Astrocyte of the spinal cord (primary cell): ENCODE measurements at places on chromosomes 7 and 10.

GRCh38 chr10:104333728-104334373 is 4.4 kb downstream of the ITPRIP start:
- DNase-seq = peak; percentile 18

DNA sequence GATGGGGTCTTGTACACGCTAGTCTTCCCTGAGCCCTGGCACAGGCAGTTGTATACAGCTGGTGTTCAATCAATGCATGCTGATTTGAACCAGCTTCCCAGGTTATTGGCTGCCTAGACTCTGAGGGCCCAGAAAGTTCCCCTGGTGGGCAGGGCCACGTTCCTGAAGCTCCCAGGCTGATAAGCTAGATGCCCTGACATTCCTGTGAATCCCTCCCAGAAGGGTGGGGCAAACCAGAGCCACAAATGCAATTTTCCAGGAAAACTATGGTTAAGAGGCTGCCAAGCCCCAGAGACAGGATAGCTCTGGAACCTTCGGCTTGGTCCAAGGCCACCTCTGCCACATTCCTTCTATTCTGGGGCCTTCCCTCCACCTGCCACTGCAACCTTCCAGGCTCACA is 78.2 kb downstream of the FAM53B start:
- no peak for DNase-seq

DNA sequence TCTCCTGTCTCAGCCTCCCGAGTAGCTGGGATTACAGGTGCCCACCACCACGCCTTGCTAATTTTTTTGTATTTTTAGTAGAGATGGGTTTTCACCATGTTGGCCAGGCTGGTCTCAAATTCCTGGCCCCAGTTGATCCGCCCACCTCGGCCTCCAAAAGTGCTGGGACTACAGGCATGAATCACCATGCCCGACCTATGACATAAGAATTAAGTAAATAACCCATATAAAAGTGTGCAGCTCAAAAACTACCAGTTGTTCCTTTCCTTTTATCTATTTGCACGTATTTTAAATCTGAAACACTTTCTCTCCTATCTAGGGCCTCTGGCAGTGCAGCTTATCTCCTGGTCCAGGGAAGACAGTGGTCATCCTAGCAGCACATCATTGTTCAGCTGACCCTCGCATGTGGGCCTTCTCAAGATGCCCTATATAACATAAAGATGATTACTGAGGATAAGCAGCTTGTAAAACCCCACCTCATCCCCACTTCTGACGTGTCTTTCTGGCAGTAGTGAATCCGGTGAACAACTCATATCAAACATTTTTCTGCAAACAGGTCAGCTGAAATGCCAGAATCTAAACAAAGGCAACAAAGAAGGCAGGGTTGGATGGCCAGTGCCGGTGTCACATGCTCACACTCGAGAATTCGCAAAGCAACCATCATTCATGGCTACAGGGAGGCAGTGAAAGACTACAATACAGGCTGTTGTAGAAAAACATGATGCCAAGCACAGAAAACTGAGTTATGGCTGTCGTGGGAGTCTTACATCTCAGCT is 36.0 kb upstream of the KCNIP2 start:
- peak; percentile 80 for DNase-seq

- peak; percentile 63 for DNase-seq
Measured at GRCh38 chr10:125146791-125147579, 13.4 kb downstream of the CTBP2 start.

- DNase-seq = peak; percentile 16
Measured at GRCh38 chr10:16545116-16545736, 23.5 kb upstream of the C1QL3 start.

DNA sequence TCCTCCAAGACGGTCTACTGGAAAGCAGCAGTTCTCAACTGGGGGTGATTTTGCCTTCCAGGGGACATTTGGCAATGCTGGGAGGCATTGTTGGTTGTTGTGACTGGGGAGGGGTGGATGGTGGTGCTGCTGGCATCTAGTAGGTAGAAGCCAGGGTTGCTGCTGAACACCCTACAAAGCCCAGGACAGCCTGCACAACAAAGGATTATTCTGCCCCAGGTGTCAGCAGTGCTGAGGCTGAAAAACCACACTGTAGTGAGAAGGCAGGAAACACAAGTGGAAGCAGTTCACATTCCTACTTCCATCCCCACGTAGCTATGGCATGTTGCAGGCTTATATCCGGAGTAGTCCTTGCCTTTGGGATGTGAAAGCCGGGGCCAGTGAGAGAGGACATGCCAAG is 86.9 kb downstream of the AOAH start:
- no peak for DNase-seq

DNA sequence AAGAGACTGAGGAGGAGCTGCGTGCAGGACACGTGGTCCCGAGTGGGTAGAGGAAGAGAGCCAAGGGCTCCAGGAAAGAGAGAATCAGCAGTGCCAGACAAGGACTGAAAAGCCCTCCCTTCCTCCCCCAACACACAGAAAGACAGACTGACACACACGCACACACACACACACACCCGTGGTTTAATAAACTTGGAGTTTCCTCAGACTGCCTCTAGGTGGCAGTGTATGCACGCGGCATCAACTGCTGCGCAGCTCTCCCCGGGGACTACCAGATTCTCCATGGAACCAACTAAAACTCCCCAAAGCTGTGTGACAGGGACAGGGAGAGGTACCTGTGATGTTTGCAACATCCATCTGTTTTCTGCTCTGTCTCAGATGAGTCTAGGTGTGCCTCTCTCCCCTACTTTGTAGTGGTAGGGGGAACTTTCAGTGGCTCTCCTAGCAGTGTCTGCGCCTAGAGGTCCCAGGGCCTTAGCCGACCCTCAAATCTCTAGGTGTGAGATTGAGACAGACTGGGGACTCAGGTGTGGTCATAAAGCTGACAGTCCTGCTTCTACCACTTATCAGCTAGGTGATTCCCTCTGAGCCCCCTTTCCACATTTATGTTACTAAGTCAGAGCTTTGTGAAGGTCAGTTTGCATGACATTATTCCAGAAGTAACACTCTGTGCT is 9.3 kb upstream of the TSPAN14 start:
- DNase-seq = peak; percentile 79

DNA sequence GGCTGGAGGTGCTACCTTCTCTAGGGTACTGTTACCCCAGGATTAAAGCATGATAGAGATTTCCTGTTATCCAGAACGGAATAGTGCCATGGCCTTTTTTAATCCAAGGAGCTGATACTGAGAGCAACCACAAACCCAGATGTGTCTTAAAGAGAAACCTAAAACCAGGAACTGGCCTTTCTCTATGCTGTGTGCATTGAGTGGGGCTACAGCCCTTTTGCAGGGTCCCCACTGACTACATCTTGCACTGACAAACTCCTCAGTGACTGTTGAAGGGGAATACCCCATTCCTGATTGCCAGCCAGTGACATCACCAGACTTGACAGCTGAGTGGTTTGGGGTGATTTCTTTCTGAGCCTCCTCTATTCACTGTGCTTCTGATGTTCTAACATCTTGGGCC is 81.9 kb upstream of the CAPZA2 start:
- no peak for DNase-seq

- DNase-seq = no peak
Measured at GRCh38 chr7:37069336-37069735, 345.0 kb upstream of the AOAH start.

GRCh38 chr7:85185424-85186082 is 1.3 kb downstream of the SEMA3D start:
- DNase-seq = peak; percentile 71

DNA sequence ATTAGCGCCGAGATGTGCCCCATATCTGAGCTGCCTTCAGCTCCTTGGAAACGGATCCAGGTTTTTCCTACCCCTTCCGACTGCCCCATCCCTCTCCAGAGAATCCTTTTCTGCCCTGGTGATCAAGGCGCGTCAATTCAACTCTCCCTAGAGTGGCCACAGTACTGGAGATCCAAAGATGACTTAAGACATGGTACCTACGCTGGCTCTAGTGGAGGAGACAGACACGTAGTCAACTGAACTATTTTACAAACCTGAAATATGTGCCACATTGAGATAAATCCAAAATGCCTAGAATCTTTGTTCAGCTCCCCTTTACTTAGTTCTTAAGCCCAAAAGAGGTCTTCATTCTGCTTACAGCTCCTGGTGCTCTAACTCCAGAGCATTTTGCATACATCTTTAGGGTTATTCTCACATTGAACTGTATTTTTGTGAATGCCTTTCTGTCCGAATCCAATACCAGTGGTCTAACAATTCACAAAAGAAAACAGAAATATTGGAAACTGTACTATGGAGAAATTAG is 444 bp upstream of the TNPO3 start:
- no peak for DNase-seq

DNA sequence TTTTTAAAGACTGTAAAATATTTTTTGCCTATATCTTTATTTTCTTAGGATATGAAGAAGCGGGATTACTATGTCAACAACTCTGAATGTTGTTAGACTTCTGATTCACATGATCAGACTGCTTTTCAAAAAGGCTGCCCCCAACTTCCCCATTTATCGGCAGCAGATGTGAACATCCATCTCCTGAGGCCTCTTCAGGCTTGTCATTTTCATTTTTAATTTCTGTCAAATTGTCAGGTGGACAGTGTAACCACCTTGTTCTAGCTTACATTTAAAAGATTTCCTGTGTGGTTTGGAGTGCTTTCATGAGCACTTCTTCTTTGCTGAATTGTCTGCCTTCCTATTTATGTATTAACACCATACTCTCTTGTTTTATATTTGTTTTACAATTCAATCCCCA is 78.8 kb upstream of the GSDME start:
- DNase-seq = no peak
